Nucleus accumbens (tissue), 56 donors: ENCODE measurements at places on chromosomes 1 and 21.

DNA sequence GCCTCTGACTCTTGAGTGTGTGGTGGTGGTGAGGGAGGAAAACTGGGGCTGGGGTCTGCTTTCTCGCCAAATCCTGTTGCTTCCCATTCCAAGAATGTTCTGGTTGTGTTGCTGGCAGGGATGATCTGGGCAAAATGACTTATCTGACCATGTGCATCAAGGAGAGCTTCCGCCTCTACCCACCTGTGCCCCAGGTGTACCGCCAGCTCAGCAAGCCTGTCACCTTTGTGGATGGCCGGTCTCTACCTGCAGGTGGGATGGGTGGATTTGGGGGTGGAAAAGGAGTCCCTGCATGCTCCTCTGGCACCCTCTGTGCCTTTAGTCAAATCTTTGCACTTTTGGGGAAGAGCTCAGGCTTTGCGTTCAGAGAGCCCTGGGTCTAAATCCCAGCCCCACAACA lies 18.1 kb downstream of the CYP4B1 start:
- DNase-seq: no peak

DNA sequence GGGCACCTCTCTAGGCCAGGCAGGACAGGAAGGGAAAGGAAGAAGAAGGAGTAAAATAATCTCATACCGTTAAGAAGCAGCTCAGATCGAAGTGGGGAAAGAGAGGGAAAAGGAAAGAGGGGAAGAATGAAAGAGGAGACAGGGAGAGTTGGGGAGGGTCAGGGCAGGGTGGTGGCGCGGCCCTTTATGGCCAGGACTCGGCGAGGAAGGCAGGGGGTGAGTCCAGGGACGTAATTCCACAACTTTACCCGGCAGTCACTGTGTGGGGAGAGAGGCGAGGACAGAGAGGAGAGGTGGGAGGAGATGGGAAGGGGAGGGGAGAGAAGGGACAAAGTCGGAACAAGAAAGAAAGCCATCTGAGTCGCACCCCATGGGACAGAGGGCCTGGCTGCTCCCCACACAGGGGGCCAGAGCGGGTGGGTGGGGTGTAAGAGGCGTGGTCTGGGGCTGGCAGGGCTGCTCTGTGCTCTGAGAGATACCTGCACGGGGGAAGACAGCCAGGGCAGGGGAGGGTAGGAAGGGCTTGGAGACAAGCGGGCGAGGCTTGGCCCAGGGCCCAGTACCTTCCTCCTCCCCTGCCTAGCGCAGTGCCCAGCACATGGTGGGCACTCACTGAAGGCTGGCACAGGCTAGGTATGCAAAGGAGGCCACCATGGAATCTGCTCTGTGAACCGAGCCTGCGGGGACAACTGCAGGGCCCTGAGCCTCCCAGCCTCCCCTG lies 49.4 kb downstream of the KIF21B start:
- no peak for DNase-seq

- DNase-seq: no peak
These were observed 305.5 kb upstream of the PKN2 start for GRCh38 chr1:88378560-88378959.

- no peak for DNase-seq
These were observed 2.9 kb upstream of the CCN1 start for GRCh38 chr1:85577419-85578320.

GRCh38 chr1:198543670-198544260 lies 3.3 kb upstream of the ATP6V1G3 start:
- no peak for DNase-seq

DNA sequence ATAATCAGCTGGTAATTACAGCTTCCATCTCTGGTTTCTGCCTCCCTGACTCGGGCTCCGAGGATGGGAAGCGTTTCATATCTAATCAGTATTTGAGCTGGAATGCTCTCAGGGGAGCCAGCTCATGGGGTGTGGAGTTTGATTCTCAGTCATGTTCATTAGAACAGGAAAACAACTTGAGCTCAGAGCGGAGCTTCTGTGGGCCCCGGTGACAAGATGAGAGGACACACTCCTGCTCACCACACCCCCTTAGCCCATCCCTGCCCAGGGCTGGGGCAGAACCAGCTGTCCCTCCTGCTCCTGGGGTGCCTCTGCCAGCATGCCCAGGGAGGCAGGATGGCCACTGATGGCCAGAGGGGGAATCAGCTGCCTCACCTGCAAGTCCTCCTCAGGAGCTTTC lies 726.0 kb downstream of the PTPRU start:
- DNase-seq: no peak

DNA sequence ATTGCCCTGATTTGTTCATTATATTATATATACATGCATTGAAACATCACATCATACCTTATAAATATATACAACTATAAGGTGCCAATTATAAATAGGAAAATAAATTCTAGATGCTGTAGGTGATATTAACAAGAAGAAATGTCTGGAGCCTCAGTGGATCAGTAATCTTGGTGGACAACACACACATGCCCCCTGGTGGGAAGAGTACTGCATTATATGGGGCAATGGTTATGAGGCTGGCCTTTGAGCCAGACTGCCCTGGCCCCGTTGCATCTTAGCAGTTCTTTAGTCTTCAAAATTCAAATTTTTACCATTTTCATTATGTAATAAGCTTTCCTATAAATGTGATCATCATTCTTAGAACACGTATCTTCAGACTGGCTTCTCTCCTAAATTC lies 335.0 kb upstream of the GREM2 start:
- DNase-seq: no peak

GRCh38 chr1:28358716-28359115 lies 10.8 kb upstream of the PHACTR4 start:
- no peak for DNase-seq

DNA sequence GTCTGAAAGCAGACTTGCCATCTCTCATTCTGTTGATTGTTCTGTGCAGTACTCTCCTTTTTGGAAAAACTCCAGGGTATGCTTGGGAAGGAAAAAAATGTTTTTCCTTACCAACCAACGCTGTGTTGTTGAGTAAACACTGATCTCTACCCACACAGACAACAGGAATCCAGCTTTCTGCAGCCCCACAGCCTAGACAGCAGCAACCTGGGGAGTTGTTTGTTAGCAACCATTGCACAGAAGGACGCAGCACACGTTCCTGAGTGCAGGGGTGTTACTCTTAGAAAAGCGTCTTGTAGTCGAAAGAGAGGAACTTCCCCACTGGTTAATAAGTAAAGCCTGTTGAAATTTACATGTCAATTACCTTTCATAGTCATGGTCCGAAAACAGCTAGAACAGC lies 56.6 kb downstream of the SMYD2 start:
- DNase-seq: no peak

GRCh38 chr1:39129514-39129913 lies 75.0 kb upstream of the MACF1 start:
- no peak for DNase-seq

GRCh38 chr1:168427051-168427450 lies 116.7 kb downstream of the XCL2 start:
- no peak for DNase-seq

DNA sequence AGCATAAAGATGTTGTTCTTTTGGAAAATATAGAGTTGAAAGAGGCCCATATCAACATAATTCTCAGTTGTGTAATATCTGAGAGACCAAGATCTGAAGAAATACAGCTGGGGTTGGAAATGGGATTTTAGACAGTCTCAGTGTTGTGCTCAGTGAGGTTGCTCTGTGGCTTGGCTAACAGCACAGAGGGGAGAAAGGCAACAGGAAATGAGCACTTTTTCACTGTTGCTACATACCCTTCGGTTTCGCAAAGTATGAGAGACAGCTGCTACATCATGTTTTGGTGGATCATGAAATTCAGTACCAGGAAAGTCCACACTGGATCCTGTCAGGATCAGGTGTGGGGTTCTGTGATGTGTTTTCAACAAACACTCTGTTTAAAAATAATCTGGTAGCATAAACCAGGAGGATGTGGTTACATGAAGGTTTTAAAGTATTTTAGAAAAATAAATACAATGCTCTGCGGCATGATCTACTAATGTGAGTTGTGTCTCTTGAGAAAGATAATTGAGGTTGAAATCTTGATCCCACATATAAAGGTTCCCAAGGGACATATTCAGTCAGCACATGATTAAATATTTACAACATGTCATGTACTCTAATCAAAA lies 7.0 kb upstream of the GPR88 start:
- no peak for DNase-seq

DNA sequence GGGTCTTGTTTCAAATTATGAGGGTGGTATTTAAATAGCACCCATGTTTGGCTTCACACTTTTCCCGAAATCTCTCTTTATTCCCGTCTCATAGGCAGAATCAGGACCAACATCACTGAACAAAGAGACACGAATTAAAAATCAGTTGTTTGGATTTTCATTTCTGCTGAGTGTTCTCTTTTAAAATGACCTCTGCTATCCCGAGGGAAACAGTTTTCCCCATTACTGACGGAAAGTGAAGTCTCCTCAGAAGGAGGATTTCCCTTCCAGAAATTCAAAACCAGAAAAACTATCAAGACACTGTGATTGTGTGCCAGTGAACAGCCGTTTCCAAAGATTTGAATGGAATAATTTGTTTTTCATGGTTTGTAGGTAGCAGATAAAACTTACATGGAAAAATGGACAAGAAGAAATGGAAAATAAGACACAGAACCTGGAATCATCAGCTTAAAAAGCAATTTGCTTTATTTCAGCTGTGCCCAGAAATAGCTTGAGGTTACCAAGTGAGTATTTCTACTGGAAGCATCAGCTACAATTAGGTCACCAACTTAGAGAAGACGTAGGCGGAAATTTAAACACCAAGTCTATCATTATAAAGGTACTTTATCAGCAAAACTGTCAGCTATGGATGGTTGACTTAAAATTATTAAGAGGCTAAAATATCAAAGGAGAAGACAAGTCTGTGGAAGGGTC lies 68.5 kb downstream of the RUNX1 start:
- no peak for DNase-seq

GRCh38 chr1:178627037-178627436 lies 98.0 kb upstream of the RALGPS2 start:
- DNase-seq: no peak

- no peak for DNase-seq
These were observed 1.2 kb downstream of the NHLH2 start for GRCh38 chr1:115839679-115840237.

DNA sequence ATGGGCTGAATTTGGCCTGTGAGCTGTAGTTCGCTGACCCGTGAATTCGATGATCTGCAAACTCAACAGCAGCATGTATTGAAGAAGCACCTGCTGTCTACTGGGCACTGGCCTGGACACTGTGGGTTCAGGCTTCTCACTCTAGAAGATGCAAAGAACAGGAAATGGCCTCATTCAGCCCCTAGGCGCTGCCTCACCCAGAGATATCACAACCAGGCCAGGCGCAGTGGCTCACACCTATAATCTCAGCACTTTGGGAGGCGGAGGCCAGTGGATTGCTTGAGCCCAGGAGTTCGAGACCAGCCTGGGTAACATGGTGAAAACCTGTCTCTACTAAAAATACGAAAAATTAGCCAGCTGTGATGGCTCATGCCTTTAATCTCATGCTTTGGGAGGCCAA lies 23.6 kb downstream of the MFAP2 start:
- DNase-seq: no peak
